Upper lobe of left lung (tissue), 6 donors: ENCODE measurements at places on chromosomes 13 and 19. TPM values are rescaled to one million over a fixed set of nuclear protein-coding genes. Genes with fewer than 3 reads are reported as not detected.
A peak's percentile ranks its signal among the peaks of the same experiment; 100 is the strongest.

The PALM3 gene
- 6.9 TPM for total RNA-seq

- H3K4me1 ChIP-seq, result no peaks in the 10 kb centered on the region
- no peaks in the 10 kb centered on the region for H3K36me3 ChIP-seq
- no peaks in the 10 kb centered on the region for H3K27me3 ChIP-seq
- H3K27ac ChIP-seq, result no peak overlapping the region
Observed at GRCh38 chr13:23567906-23568460, 2.2 kb upstream of the TNFRSF19 start.

GRCh38 chr13:114134944-114135610 lies 2.7 kb upstream of the RASA3 start:
- H3K4me1 ChIP-seq, result peaks cover 16% of the 10 kb centered on the region
- no peak overlapping the region for H3K4me3 ChIP-seq
- no peaks in the 10 kb centered on the region for H3K27me3 ChIP-seq
- no peak overlapping the region for H3K27ac ChIP-seq

GRCh38 chr13:74221752-74222151 lies 87.5 kb upstream of the KLF12 start:
- no peak overlapping the region for H3K4me3 ChIP-seq
- no peaks in the 10 kb centered on the region for H3K27me3 ChIP-seq
- H3K4me1 ChIP-seq, result no peaks in the 10 kb centered on the region
- no peak overlapping the region for H3K27ac ChIP-seq

GRCh38 chr19:1133471-1133929 lies 29.7 kb downstream of the GPX4 start:
- no peaks in the 10 kb centered on the region for H3K36me3 ChIP-seq
- H3K27me3 ChIP-seq, result no peaks in the 10 kb centered on the region
- peak overlapping the region; percentile 99 for H3K27ac ChIP-seq
- H3K4me3 ChIP-seq, result no peak overlapping the region
- H3K4me1 ChIP-seq, result peaks cover 70% of the 10 kb centered on the region

The ENOX1 gene
- total RNA-seq, result not detected

- DNase-seq, result no peak
- no peaks in the 10 kb centered on the region for H3K27me3 ChIP-seq
- no peak overlapping the region for H3K27ac ChIP-seq
- no peaks in the 10 kb centered on the region for H3K4me1 ChIP-seq
- no peaks in the 10 kb centered on the region for H3K36me3 ChIP-seq
- no peak overlapping the region for H3K4me3 ChIP-seq
Observed at GRCh38 chr13:47679401-47679800, 321.7 kb downstream of the SUCLA2 start.

The ARHGAP33 gene
- total RNA-seq, result 109 TPM

DNA sequence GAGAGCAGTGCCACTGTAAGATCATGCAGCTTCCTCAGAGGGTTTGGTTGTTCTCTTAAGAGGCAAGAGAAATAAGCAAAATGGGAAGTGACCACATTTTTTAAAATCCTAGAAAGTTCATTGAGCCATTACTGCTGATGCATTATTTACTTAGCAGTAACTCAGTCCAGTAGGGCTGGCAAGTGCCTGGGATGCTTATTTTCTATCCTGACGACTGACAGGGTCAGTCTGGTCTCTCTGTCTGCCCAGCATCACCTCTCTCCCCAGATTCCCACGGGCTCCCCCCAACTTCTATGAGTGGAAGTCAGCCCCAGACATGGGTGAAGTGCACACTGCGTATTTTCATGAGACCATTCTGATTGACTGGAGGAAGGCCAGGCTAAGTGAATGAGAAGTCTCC lies 10.4 kb downstream of the SHISA2 start:
- no peak overlapping the region for H3K4me3 ChIP-seq
- no peaks in the 10 kb centered on the region for H3K27me3 ChIP-seq
- no peak for DNase-seq
- H3K36me3 ChIP-seq, result no peaks in the 10 kb centered on the region

The OVOL3 gene
- total RNA-seq, result not detected

GRCh38 chr19:6530386-6531162 lies at the start of gene TNFSF9:
Gene TNFSF9, plus strand, starts transcription at chr19:6531026. Its CDS starts 11 bp downstream, at chr19:6531037.
- peak within 1 kb of the TSS; percentile 77 for H3K4me3 ChIP-seq
- H3K36me3 ChIP-seq, result no peaks in the 10 kb centered on the region
- DNase-seq, result peak; percentile 94
- H3K27me3 ChIP-seq, result no peaks in the 10 kb centered on the region
- H3K4me1 ChIP-seq, result peaks cover 25% of the 10 kb centered on the region

The IGFL3 gene
- not detected for total RNA-seq

DNA sequence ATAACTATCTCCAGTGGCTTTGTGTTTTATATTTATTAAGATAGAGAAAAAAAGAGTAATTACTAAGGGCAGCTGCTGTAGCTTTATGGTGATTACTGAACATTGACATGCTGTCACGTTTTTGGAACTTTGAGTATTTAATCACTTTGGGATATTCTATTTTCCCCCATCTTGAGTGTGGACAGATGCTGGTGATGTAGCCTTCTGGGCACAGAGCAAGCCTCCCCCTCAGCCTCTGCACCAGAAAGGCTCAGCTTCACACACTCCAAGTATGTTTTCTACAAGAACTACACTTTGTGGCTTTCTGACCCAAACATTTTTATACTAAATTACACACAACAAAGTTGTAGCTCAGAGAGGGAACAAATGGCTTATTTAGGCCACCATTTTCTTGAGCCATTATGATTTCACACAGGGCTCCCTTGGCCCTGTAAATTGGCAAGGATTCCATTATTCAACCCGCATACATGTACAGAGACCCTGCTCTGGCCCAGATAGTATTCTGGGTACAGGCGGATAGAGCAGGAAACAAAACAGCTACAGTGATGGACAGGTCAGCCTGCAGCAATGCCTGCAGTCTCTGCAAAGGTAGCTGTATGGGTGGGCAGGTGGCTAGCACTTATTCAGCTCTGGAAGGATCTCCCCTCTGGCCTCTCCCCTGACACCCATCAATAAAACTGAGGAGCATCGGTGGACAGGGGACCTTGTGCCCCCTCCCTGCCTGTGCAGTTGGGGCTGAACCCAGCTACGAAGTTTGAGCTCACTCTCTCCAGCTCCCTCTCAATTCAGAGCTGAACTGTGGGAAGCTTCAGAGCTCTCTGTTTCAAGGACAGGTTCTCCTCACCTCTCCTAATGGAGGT lies 1.3 kb downstream of the ALOX5AP start:
- peak overlapping the region; percentile 35 for H3K4me3 ChIP-seq
- peak overlapping the region; percentile 73 for H3K27ac ChIP-seq
- no peaks in the 10 kb centered on the region for H3K27me3 ChIP-seq
- H3K36me3 ChIP-seq, result no peaks in the 10 kb centered on the region

The PLIN5 gene
- total RNA-seq, result 13.5 TPM

The NOP53 gene
- 261 TPM for total RNA-seq

- H3K4me1 ChIP-seq, result peaks cover 35% of the 10 kb centered on the region
- no peaks in the 10 kb centered on the region for H3K27me3 ChIP-seq
- no peak overlapping the region for H3K4me3 ChIP-seq
- H3K27ac ChIP-seq, result no peak overlapping the region
- H3K36me3 ChIP-seq, result no peaks in the 10 kb centered on the region
Observed at GRCh38 chr13:46621133-46621532, 68.2 kb downstream of the LRCH1 start.
